ENCODE measurements at places on chromosomes 5 and 9.

DNA sequence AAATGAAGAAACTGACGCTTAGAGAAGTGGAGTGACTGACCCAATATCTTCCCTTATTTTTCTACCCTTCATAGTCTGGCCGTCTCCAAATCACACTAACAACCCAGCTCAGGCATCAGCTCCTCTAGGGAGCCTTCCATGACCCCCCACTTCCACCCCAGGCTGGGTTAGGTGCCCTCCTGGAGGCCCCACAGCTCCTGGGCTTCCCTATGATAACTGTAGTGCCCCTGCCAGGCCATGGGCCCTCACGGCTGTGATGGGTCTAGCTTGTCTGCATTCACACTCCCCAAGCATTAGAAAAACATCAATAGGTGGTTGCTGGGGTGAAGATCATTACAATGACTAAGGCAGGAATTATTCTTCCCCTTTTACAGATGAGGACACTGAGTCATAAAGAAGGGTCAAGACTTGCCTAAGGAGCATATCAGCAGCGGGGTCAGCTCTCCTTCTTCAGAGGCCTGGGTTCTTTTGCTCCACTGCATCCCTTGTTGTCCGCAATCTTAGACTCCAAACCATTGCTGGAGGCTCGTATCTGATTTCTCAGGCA lies 7.3 kb downstream of the CORO2A start:
- DNase-seq: no peak

DNA sequence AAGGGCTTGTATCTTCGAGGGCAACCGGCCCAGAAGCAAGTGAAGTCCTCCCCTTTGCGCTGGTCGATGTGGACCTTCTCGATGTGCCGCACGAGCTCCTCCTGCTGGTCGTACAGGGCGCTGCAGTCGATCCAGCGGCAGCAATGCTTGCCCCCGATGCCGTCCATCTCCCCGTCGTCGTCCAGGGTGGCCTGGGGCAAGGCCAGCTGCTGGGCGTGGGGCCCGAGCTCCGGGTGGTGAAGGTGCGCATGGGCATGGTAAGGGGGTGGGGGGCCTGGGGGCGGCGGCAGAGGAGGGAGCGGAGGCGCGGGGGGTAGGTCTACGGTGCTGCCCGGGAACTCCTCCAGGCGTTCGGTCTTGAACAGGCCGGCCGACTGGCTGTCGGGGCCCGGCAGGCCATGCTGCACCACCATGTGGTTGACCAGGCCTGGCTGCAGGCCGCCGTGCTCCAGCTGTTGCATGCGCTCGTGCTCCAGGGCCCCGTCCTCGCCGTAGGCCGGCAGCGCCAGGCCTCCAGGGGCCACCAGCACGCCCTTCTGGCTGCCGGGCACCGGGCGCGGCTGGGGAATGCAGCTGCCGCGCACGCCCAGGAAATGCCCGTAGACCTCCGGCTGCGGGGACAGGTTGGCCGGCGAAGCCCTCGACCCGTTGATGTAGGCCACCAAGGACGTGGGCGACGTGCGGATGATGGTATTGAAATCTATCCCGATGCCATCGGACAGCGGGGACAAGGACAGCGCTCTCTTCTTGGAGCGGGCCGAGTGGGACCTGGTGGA lies 181.8 kb downstream of the GLIS3 start:
- no peak for DNase-seq

GRCh38 chr9:94921656-94922055 lies 195.2 kb downstream of the AOPEP start:
- DNase-seq: no peak

DNA sequence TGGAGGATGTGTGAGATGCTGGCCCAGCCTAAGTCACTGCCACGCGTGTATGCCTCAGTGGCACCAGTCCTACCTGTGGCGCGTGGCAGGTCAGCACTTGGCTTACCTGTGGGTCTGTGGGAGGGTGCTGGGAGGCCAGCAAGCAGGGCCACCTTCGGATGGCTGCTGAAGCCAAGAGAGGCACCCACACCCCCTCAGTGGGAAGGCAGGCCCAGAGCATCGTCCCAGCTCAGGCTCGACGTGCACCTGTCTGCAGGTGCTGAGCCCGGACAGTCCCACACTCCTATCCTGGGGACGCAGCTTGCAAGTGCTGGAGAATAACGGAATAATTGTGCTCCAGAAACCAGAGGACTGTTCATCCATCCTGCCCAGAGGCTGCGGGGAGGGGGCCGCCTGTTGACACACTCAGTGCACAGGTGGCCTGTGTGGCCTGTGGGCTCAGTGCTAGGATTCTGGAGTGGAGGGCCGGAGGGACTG lies 24.0 kb downstream of the NKD2 start:
- no peak for DNase-seq

DNA sequence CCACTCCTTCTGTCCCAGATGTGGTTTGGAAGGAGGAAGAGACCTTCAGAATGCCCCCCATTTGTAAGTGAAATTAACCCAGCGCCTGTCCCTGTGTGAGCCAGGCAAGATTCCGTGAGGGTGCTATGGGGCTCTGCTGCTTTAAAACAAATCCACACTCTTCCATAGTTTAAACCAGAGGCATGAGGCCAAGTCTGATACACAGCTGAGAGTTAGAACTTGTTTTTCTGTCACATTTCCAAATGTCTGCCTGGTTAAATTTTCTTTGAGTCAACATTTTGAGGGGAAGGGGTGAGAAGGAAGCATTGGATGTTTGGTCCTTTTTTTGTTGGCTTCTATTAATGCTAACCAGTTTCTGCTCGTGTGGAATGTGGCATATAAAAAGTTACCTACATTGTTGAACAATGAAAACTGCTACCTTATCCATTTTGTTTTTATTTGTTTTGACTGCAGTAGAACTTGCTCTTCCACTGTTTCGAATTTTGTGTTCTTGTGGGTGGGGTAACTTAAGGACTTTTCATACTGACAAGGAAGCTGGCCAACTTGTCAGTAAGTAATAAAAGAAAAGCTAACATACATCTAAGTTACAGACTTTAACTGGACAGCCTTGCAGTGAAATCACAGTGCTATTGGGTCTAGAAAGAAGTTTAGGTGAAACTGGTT lies 12.9 kb downstream of the RGMB start:
- DNase-seq: no peak

DNA sequence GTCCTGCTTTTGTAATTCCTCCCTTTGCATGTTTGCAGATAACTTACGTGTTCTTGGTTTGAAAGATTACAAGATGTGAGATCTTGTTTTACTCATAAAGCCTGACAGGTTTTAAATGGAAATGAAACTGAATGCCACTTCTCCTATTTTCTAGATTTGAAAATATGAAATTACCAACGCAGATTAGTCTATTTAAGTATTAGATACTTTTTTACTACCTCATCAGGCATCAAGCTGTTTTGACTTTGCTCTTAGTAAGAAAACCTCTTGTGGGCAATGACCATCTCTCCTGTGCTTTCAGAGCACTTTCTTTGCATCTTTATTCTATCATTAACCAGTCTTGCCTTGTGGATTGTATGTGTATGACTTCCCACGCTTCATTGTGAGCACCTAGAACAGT lies 3.5 kb downstream of the DMXL1 start:
- no peak for DNase-seq
